ENCODE measurements at places on chromosomes 2 and 18. TPM values are rescaled to one million over a fixed set of nuclear protein-coding genes. Genes with fewer than 3 reads are reported as not detected.

DNA sequence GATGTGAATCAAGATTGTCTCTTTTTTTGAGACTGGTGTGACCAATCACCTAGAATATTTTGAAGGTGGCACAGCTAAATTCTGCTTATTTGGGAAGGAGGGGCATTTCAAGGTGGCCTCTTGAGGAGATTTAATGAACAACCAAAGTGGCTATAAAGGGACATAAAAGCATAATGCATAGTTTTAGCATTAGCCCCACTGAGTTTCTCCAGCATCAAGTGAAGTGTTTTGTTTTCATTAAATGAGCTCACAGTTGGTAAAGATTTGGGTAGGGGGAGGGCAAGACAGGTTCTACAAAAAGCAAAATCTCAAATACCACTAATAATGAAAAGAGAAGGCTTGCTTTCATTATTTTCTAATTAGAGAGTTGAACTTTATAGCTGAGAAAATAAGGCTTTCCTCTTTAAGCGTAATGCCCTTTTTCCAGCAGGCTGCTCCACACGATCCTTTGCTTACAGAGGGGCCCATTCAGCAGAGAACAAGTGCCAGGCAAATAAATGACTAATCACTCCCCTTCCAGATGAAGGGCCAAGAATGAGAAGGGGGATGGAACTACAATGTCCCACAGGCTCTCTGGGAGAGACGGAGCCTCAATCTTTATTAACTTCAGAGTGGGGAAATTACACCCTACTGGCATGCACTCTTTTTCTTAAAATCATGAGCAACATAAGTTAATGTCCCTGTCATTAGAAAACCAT is 35.9 kb downstream of the LHCGR start:
- DNase-seq: no peak

DNA sequence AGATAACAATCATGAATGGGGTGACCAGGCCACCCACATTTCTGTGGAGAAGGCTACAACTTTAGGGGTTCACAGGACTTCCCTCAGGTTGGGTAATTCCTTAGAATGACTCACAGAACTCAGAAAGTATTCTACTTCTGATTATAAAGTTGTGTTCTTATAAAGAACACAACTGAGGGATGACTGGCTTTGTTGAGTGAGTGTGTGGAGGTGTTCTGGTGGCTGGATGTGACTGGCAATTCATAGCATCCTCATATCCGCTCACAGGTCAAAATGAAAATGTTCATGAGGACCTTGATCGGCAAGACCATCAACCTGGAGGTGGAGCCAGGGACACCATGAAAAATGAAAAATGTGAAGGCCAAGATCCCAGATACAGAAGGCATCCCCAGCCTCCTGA is 143.3 kb upstream of the CAB39 start:
- DNase-seq: no peak

GRCh38 chr18:67232991-67233390 is 283.5 kb downstream of the DSEL start:
- no peak for DNase-seq

The TGFA gene
- total RNA-seq: 2.9 TPM

Measured in CD4-positive, alpha-beta memory T cell (primary cell).